ENCODE measurements at places on chromosomes 1 and 21.

- DNase-seq = peak; percentile 94
Observed at GRCh38 chr1:110136911-110137310, 13.4 kb upstream of the SLC6A17 start.

- no peak for DNase-seq
Observed at GRCh38 chr1:196142111-196142640, 466.1 kb downstream of the KCNT2 start.

- no peak for DNase-seq
Observed at GRCh38 chr1:234271243-234271606, 102.0 kb upstream of the COA6 start.

DNA sequence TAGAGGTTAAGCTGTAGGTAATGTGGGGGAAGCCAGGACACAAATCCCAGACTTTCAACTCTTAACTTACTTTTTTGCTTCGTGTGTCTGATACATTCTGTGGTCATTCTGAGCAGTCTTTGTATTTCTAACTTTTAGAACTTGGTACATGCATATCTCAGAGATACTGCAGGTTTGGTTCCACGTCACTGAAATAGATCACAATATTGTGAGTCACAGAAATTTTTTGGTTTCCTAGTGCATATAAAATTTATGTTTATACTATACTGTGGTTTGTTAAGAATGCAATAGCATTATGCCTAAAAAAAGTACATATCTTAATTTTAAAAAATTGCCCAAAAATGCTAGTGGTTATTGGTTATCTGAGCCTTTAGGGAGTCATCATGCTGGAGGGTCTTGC is 3.2 kb downstream of the URB2 start:
- DNase-seq = no peak
